ENCODE measurements at places on chromosomes 12 and 14. TPM values are rescaled to one million over a fixed set of nuclear protein-coding genes. Genes with fewer than 3 reads are reported as not detected.
A peak's percentile ranks its signal among the peaks of the same experiment; 100 is the strongest.

GRCh38 chr14:95677179-95677835 is 8.9 kb upstream of the TCL1B start:
- no peak for DNase-seq
- no peaks in the 10 kb centered on the region for H3K36me3 ChIP-seq
- H3K4me3 ChIP-seq, result no peak overlapping the region

- H3K4me1 ChIP-seq, result no peaks in the 10 kb centered on the region
- H3K36me3 ChIP-seq, result no peaks in the 10 kb centered on the region
- DNase-seq, result no peak
These were observed 65.1 kb upstream of the ETV6 start for GRCh38 chr12:11584221-11584855.

The SYT10 gene
- not detected for total RNA-seq

GRCh38 chr14:62077676-62078261 is 315.5 kb downstream of the SNAPC1 start:
- H3K4me1 ChIP-seq, result peaks cover 41% of the 10 kb centered on the region
- DNase-seq, result no peak
- no peaks in the 10 kb centered on the region for H3K36me3 ChIP-seq
- peak overlapping the region; percentile 69 for H3K27ac ChIP-seq

- no peak overlapping the region for H3K27ac ChIP-seq
- no peaks in the 10 kb centered on the region for H3K27me3 ChIP-seq
- H3K4me3 ChIP-seq, result no peak overlapping the region
These were observed 16.7 kb downstream of the PRH1 start for GRCh38 chr12:10867381-10867780.

The CD163L1 gene
- total RNA-seq, result not detected

DNA sequence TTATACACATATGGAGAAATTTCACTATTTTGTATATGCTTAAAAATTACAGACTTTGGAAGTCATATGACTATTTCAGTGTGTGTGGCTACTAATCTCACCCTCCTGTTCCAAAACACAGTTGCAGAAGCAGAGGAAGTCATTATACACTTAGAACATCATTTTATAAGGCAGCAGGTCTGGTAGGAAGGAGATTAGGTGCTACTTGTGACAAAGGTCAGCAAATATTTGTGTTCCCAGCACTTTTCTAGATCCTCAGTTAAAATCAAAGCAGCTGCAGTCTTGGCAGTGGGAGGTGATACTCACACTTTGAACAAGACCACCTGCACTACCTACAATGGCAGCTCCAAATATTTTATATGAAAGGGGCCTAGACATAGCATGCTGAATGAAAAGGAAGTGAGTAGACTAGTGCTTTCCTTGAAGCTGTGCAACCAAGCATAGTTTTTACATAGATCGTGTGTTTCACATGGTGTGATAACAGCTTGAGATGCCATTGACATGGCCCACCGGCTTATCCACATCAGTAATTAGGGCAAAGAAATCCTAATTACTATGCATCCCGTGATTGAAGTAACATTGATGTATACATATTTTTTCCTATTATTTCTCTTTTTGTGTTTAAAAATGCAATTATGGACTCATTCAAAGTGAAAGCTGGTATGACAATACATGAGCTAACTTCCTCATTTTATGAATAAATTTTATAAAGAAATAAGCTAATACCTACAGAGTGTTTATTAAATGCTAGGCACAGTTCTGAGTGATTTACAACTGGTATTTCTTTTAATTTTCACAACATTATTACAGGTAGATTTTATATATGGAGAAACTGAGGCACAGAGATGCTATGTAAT is 5.3 kb downstream of the GYS2 start:
- H3K27me3 ChIP-seq, result peaks cover 11% of the 10 kb centered on the region
- H3K36me3 ChIP-seq, result no peaks in the 10 kb centered on the region
- H3K4me1 ChIP-seq, result no peaks in the 10 kb centered on the region
- no peak overlapping the region for H3K4me3 ChIP-seq
- no peak for DNase-seq

Data from natural killer cell treated with Interleukin-12 subunit alpha and Interleukin-12 subunit beta and Interleukin-15 and Interleukin-18, amount 100 ng/mL, for 72 hours (primary cell).